Cardiac fibroblast (primary cell): ENCODE measurements at places on chromosomes 11 and 22.

GRCh38 chr11:75762885-75763284 is 5.7 kb upstream of the DGAT2 start:
- DNase-seq, result peak; percentile 80

DNA sequence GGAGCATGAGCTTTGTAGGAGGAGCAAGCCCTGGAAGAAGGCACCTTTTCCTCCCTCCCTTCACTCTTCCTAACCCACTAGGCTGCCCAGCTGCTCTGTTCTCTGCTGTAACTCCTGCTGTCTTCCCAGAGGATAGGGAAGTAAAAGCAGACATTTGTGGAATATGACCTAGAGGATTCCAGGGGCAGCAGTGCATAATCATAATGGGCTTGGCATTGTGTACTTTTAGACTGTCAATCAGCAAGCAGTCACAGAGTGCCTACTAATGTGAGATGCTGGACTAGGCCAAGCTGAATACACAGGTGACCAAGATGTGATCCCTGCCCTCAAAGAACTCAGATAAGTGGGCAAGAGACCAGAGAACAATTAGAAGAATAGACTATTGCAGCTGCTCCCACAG is 133.0 kb downstream of the NAV2 start:
- DNase-seq, result no peak

DNA sequence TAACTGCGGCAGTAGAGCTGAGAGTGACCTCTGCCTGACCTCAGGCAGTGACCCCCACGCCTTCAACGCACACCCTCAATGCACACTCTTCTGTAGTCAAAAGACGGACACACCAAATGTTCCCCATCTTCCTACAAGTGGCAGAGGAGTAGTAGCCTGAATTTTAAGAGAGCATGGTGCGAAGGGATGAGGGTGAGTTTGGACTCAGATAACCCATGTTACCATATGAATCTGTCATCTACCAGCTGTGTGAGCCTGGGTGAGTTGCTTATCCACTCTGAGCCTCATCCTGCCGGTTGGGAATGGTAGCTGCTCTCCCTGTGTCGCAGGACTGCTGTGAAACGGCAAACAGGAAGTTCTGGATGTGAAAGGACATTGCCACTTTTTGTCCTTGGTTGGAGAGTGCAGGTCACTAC is 20.6 kb upstream of the ROBO3 start:
- no peak for DNase-seq

DNA sequence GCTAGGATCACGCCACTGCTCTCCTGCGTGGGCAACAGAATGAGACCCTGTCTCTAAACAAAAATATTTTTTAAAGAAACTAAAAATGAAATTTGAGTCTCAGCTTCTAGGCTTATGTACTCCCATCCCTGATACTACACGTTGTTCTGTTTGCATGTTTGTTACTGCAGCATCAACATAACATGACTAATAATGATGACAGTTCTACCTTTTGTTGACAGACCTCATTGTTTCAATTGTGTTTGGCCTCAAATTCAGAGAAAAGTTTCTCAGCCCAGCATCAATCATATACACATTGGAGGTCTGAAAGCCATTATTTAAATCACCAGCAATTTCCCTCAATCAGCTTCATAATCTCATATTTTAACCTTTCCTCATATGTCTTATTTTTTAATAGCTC is 20.8 kb downstream of the LAYN start:
- no peak for DNase-seq

DNA sequence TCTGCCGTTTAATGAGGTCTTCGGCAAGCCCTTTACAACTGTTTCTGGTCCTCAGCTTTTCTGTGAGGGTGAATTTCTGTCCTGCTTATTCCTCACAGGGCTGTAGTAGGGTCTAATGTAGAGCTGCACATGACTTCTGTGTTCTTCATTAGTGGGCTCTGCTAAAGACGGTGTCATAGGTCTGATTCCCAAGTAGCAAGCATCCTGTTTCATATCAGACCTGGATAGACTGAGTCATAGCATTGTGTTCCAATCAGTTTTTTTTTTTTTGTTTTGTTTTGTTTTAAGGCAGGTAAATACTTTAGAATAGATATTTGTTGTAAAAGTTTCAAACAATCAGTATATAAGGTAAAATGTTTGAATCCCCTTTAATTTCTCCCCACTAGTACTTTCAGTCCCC is 35.4 kb downstream of the BIRC2 start:
- DNase-seq, result no peak

DNA sequence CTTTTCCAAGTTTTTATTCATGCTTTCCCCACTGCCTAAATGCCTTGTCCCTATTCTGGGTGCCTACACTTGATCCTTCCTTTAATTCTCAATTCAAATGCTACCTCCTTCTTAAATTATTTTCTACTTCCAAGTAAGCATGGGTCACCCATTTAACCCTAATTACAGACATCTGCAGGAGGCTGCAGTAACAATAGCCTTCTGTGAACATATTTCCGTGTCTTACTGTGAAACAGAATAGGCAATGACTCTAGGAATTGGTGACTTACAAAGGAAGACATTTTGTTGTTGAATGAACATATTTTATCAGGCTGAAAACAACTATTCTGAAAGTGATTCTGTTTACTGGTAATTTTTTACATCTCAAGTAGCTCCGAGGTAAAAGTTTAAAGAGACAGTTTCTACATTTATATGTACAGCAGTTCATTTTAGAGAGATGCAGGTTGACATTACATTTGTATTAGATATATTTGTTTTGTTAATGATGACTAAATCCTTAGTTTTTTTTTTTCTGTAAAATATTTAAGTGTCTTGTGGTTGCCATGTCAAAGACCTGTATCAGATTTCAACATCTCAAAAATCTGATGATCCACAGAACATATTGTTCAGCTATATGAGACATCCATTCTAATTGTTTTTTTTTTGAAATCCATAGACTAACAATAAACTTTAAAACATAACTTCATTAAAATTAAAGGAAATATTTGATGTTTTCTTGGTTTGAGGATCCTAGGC is 316.8 kb downstream of the CASP12 start:
- peak; percentile 65 for DNase-seq

DNA sequence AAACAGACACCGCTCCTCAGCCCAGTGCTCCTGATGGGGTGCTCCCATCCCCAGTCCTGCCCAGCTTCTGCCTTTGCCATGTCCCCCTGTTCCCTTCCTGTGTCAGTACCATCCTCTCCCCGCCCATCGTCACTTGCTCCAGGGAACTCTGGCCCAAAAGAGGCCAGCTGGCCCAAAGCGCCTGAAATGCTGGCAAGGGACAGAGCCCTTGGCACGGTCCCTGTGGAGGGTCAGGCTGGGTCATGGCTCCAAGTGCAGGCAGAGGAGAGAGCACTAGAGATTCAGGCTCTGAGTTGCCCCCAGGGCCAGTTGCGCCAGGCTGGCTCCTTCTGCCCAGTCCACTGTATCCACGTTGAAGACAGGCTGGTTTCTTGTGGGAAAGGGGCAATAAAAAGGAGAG is 8.4 kb upstream of the HDHD5 start:
- no peak for DNase-seq

DNA sequence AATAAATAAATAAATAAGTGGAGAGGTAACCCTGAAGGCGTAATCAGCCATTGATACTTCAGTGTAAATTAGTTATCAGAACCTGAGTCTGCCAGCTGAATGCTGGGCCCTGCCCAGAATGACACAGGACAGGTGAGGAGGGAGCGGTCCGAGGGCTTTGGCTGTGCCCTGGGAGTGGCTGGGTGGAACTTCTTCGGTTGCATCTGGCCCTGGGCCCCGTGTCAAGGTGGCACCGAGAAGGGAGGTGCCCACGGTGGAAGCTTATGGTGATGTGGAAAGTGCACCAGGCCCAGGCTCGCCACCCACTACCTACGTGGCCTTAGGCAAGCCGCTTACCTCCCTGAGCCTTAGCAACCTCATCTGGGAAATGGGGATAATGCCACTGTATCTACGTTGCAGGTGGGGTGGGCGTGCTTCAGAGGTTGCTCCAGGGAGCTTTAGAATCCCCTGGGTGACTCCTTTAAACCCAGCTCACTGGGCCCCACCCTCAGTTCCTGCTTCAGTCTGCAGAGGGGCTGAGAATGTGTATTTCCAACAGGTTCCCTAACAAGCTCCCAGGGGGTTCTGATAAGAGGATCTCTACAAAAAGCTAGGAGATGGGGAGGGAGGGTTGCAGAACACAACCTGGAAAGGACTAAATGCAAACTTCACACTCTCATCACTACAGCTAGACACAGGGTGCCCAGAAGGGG is 38.8 kb downstream of the TXN2 start:
- DNase-seq, result no peak

GRCh38 chr22:37024339-37025157 is 5.0 kb downstream of the MPST start:
- DNase-seq, result no peak

GRCh38 chr11:65501472-65502273 is 2.8 kb downstream of the MALAT1 start:
- DNase-seq, result peak; percentile 79

DNA sequence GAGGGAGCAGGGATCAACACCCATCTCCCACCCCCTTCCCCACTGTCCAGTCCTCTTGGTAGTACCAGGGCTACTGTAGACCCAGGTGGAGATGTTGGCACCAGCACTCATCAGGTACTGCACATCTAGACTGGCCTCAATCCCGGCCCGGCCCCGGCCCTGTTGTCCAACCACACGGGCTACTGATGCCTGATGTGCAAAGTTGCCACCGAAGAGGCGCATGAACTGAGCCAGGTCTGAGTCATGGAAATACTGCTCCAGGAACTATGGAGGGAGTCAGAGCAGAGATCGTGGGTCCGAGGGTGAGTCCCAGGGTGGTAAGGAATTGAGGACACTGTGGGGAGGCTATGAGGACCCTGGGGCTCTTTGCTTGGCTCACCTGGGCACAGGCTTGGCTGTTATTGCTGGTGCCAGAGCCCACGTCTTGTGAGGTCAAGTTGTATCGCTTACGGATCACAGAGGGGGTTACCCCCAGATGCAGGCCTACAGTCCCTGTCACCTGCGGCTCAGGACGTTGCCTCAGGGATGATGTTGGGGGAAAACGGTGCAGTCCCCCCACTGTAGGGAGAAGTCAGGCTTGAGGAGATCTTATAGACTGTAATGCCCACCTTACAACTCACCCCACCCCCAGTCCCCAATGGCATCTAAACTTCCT is 2.5 kb downstream of the TPP1 start:
- DNase-seq, result no peak

DNA sequence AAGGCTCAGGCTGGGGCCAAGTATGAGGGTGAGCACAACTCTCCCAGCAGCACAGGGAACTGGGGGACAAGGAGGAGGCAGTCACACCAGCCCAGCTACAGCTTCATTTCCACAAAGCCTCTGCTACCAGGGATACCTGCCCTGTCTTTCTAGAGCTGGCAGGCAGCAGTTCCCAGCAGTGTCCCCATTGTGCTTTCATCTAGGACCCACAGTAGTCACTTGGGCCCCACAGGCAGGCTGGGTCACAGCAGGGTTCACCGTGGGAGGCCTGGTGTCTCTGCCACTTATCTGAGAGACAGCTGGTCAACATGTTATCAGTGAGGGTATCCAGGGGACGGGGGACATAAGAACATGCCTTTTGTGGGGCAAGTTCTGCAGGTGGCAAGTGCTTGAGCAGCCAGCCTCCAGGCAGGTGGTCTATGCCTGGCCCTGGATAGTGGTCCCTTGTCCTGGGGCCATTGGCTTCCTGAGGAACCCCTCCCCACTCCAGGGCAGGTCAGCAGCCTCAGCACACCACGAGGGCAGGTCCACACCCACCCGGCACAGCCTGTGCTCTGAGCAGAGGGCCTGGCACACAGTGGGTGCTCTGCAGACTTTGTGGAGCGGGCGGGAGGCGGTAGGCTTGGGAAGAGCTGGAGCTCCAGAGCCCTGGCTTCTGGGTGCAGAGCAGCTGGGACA is 29.9 kb downstream of the GNAZ start:
- no peak for DNase-seq

GRCh38 chr11:9601876-9602199 is 28.4 kb downstream of the WEE1 start:
- DNase-seq, result no peak

- DNase-seq, result peak; percentile 43
Measured at GRCh38 chr11:110837603-110838002, 125.4 kb upstream of the ARHGAP20 start.

DNA sequence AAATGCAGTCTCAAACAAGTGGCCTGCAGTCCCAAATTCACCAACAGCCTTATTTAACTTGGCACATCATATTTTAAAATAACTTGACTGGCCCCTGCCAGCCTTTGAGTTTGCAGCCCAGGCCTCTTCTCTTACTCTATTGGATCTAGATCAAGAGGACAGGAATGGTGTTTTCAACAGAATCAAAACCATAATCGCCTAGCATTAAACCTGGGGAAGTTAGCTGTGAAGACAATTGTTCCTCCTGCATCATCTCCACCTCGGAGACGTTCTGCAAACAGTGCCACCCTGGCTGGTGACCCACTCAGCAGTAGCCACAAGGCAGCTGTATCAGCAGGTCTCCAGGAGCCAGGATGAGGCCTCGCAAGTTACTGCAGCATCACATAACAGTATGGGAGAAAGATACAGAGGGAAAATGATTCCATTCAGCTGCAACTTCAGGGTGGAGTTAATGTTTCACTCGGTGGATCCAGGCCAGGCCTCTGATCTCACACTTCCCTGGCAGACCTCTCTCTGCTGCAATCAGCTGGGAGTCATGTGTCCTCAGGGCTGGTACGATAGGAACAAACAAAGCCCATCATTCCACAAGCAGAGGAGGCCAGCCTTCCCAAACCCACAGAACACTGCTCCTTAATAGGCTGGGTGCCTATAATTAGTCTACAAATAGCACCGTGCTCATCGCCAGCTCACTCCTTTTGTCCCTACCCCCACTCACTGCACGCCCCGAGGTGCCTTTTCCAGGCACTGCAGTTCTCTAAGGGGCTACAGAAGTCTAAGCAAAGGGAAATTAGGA is 18.6 kb upstream of the SCN2B start:
- DNase-seq, result peak; percentile 64

- DNase-seq, result peak; percentile 94
Measured at GRCh38 chr11:2898366-2899079, 12.9 kb upstream of the CDKN1C start.

- DNase-seq, result peak; percentile 59
Measured at GRCh38 chr11:119361056-119361787, 14.7 kb upstream of the MFRP start.

- DNase-seq, result peak; percentile 80
Measured at GRCh38 chr22:20243537-20244249, 24.4 kb downstream of the RTN4R start.

DNA sequence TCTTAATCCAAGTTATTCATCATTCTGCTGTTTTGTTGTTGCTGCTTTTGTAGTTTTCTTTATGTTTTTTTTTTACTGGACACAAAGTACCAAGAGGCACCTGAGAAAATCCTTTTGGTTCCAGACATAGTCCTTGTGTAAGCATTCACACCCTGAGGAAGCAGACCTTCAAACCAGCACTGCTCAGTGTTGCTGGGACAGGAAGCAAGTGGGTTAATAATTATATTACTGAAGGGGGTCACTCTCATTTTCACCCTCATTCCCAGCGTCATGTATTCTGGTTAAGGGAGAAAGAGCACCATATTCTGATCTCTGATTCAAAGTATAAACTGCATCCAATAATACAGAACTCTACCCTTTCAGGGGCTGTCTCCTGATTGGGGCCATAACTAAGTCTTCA is 5.9 kb upstream of the ALKBH3 start:
- DNase-seq, result no peak

- DNase-seq, result peak; percentile 52
Measured at GRCh38 chr22:42902875-42903510, 45.9 kb upstream of the ARFGAP3 start.

DNA sequence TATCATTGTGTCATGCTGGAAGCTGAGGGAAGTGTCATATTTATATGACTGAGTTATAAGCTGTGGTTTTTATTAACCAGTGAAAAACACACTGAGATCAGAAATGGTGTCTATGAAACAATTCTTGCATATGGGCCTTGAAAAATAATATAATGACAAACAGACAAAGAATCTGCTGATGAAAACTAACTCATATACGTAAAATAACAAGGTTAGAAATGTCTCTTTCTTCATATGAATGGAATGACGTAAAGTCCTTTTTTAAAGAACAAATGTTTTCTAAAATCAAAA is 48.8 kb upstream of the PHF21B start:
- no peak for DNase-seq
